ENCODE measurements at places on chromosomes 2 and 18. TPM values are rescaled to one million over a fixed set of nuclear protein-coding genes. Genes with fewer than 3 reads are reported as not detected.

GRCh38 chr2:60309941-60310660 lies 243.4 kb downstream of the BCL11A start:
- no peak for DNase-seq

Gene CPO
- total RNA-seq = not detected

Gene AGXT
- not detected for total RNA-seq

GRCh38 chr2:174395969-174396630 lies 570 bp downstream of the SCRN3 start:
- peak; percentile 31 for DNase-seq

Gene LRRTM1
- total RNA-seq = not detected

- DNase-seq = no peak
Observed at GRCh38 chr2:120251880-120252224, 800 bp upstream of the RALB start.

Gene NCKAP5
- total RNA-seq = not detected

GRCh38 chr2:214484701-214485100 lies 73.8 kb downstream of the VWC2L start:
- no peak for DNase-seq

Gene CREG2
- total RNA-seq = not detected

DNA sequence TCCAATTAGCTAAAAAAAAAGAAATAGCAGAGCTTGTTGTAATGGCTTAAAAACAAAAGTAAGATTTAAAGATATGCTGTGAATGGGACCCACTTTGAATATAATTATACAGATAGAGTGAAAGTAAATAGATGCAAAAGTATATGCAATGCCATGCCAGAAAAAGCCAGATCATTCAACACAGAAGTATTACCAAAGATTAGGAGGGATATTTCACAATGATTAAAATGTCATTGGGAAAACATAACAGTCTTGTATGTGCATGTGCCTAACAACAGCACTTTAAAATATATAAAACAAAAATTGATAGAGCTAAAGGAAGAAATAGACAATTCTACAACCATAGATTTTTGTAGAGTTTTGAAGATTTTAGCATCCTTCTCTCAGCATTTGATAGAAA lies 19.9 kb upstream of the SIGLEC15 start:
- DNase-seq = no peak

DNA sequence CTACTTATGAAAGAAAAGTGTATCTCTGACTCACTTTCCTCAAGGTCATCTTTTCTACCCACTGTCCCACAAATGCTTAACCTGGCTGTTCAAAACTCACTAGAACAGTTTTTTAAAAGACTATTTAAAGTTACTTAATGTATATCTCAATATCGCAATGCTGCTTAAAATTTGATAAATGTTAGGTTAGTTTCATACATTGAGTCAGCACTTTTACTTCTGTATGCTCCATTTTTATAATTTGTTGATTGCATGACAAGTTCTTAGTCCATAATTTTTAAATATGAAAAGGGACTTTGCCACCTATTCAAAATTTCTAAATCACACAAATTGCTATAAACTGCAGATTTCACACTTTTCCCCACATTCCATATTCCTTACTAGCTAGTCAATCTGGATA lies 231.7 kb upstream of the SLC39A10 start:
- no peak for DNase-seq

Measured in activated CD8-positive, alpha-beta T cell treated with anti-CD3 and anti-CD28 coated beads for 36 hours (primary cell).